ENCODE measurements at places on chromosomes 13 and 19.

DNA sequence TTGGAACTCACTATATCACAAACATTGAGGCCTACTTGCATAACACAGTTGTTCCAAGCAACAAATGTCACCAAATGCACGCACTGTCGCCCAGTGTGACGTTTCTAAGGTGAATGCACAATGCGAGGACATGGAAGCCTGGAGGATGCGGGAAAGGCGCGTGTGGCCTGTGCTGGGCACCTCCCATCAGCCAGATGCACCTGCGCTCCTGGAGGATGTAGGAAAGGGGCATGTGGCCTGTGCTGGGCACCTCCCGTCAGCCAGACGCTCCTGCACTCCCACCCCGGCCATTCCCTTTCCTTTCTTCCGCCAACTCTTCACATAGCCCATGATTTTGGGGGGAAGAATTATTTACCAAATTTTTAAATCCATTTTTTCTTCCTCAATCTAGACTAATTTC lies 202.4 kb upstream of the SOX1 start:
- DNase-seq = no peak

DNA sequence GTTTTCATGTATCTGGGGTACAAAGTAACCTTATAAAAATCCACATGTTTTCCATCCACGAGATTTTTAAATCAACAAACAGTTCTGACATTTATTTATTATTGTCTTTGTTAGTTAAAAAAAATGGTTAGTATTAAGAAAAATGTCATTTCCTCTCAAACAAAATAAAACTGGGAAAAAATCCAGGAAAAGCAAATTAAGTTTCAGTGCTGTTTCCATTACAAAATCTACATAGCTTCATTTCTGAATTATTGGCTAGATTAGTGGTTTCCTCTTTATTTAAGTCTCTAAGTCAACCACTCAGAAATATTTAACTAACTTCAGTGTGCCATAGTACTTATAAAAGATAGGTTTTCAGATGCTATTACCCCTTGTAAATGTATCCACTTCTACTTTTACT lies 49.1 kb downstream of the MZT1 start:
- DNase-seq = no peak

DNA sequence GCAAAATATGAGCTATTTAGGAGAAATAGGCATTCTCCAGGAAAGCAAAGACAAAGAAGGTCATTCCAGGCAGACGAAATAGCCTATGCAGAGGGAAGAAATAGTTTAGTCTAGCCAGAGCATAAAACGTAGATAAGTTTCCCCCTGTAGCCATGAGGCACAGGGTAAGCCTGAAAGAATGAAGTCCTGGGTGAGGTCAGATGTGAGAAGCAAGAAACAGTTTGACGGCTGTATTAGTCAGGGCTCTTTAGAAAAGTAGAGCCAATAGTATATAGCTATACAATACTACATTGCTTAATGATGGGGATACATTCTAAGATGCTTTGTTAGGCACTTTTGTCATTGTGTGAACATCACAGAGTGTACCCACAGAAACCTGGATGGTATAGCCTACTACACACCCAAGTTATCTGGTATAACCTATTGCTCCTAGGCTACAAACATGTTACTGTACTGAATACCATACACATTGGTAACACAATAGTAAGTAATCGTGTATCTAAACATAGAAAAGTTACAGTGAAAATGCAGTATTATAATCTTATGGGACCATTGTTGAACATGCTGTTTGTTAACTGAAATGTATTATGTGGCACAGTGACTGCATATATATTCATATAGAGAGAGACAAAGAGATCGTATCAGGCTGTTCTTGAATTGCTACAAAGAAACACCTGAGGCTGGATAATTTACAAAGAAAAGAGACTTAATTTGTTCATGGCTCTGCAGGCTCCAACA lies 59.3 kb upstream of the WDFY2 start:
- no peak for DNase-seq

- DNase-seq = no peak
Observed at GRCh38 chr19:40608240-40608621, 7.1 kb downstream of the LTBP4 start.

- DNase-seq = no peak
Observed at GRCh38 chr13:31175847-31176532, 14.3 kb upstream of the HSPH1 start.

GRCh38 chr19:18043676-18044075 lies 35.7 kb downstream of the ARRDC2 start:
- no peak for DNase-seq

DNA sequence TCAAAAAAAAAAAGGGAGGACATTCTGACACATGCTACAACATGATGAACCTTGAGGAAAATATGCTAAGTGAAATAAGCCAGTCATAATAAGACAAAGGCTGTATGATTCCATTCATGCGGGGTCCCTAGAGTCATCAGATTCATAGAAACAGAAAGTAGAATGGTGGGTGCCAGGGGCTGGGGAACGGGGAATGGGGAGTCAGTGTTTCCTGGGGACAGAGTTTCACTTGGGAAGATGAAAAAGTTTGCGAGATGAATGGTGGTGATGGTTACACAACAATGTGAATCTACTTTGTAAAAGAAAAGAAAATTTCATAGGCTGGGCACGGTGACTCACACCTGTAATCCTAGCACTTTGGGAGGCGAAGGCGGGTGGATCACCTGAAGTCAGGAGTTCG lies 6.1 kb upstream of the CLEC4G start:
- DNase-seq = no peak

- no peak for DNase-seq
Observed at GRCh38 chr19:979318-979741, 4.8 kb upstream of the WDR18 start.

DNA sequence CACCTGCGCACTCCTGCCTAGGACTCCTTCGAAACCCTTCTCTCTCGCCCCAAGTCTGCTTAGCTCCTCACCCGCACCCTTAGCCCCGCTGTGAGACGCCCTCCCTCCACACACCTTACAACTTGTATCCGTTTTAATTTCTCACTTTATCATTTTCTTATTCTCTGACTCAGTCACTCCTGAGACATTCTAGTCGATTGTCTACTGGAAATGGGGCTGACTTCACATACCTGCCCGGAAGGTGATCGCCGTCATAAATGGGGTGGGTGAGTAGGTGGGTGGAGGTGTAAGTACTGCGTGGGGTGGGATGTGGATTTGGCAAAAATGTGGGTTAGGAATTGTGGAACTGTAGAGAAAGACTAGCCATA lies 714 bp downstream of the NDFIP2 start:
- DNase-seq = no peak

All from suprapubic skin (tissue), 4 donors.